HT1080 (cell line): ENCODE measurements at places on chromosomes 3 and 15.

- peak; percentile 50 for DNase-seq
Measured at GRCh38 chr3:37741644-37742043, 120.0 kb upstream of the CTDSPL start.

GRCh38 chr3:129623447-129624118, 17.1 kb upstream of the PLXND1 start:
- no peak for DNase-seq

- no peak for DNase-seq
Measured at GRCh38 chr3:73212683-73213082, 151.2 kb downstream of the EBLN2 start.

- DNase-seq = no peak
Measured at GRCh38 chr15:34655326-34655725, 71.9 kb upstream of the GOLGA8B start.

DNA sequence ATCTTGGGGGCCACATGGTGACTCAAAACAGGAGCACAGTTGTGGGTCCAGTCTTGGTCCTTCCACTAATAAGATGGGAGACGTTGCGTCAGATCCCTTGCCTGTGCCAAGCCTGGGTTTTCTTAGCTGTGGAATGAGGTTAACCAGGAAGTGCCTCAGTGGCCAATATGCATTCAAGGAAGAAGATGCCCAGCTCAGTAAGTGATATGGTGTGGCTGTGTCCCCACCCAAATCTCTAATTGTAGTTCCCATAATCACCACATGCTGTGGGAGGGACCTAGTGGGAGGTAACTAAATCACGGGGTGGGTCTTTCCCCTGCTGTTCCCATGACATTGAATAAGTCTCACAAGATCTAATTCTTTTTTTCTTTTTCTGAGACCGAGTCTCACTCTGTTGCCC, 6.4 kb downstream of the ALG1L2 start:
- DNase-seq = no peak

DNA sequence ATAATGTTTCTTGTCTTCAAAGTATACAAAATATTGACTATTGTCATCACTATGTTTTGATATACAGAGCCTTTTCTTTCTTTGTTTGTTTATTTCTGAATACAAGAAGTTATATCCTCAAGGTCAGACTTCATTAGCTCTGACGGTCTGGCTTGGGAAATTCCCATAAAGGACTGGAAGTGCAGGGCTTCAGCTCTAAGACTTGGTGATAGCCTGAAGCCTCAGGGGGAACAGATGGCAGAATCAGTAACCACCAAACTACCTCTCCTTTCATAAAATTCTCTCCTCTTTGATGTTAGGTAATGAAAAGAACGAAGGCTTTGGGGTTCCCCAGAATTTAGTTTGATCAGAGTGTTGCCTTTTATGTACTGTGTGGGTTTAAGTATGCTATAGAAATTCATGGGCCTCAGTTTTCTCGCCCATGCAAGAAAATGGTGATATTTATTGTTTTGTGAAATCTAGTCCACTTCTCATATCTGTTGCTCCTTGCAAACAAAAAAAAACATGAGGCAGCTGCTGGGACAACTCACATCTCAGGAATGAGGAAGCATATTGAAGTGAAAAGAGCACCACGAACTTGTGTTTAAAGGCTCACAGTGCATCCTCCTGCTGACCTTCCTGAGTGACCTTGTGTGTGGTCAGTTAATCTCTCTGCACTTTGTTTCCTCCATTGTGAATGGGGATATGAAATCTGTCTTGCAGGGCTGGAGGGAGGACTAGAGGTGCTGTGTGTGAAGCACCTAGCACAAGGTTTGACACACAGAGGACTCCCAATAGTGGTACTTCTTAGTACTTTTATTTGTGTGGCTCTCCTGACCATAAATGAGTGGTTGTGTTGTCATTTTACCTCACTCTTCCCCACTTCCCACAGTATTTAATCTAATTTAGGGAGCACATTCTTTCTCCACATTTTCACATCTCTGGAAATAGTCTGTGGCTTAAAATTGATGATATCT, 569.8 kb upstream of the IL12A start:
- DNase-seq = peak; percentile 66
